ENCODE measurements at places on chromosomes 6 and 20.

DNA sequence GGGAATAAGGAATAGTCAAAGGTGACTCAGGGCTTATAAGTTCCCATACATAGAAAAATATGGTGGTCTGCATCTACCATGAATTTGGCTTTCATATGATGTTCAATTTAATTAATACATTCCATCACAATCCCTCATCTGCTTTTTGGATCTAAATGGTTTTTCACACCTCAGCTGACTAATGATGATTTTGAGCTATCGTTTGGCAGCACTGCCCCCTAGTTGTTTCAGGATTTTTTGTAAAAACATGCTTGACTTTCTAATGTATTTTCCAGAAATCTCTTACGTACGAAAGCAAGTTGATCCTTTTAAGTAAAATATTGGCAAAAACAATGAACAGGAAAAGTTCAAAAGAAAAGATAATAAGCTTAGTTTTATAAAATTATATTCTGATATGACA is 408.6 kb upstream of the ADGRB3 start:
- DNase-seq: no peak

GRCh38 chr6:132219901-132220300 is 181.4 kb downstream of the MOXD1 start:
- no peak for DNase-seq

DNA sequence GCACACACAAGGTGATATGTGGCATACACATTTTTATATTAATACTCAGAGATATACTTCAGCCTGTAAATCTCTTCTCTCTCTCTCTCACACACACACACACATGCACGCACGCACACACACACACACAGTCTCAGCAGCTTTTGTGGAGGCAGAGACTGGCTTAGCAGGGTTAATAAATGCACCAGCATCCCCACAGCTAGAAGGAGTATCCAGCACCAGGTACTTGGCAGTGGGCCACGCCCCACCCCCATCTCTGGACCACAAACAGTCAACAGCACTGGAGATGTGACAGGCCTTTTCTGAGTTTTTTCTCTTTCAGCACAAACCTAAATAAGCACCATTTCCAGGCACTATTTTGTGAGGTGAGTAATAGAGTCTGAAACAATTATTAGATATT is 47.3 kb upstream of the LRFN2 start:
- no peak for DNase-seq

- DNase-seq: no peak
Measured at GRCh38 chr6:141906569-141907080, 226.1 kb upstream of the GJE1 start.

DNA sequence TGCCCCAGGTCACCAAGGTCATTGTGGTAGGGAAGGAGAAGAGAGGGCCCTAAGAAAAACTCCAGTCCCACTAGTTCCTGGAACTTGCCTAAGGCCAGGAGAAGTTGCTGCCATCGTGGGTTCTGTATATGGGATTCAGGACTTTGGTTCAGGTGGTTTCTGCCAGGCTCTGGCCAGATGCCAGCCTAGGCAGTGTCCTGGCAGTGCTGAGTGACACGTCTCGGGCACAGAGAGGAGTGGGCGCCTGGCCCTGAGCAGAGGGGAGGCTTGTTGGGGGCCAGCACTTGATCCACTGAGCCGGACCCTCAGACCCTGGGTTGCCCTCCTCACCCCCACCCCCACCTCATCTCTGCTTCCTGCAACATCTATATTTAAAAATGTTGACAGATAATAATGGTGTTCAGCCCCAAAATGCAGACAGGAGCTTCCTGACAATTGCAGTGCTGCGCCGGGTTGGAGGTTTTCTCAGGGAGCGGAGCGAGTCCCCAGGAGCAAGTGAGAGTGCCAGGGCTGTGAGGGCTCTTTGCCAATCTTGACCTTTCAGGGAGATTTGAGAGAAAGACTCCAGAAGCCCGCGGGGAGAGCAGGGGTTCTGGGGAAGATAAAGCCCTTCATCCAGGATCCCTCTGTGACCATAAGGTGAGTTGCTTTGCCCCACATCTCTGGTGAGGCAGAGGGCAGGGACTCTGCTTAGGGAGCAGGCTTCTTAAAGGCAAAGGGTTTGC is 71.9 kb downstream of the PHACTR3 start:
- DNase-seq: no peak
